Stimulated activated CD8-positive, alpha-beta memory T cell treated with anti-CD3 and anti-CD28 coated beads, Interleukin-7, amount 100 ng/mL, for 1 hour (primary cell): ENCODE measurements at places on chromosomes 1 and 21.

DNA sequence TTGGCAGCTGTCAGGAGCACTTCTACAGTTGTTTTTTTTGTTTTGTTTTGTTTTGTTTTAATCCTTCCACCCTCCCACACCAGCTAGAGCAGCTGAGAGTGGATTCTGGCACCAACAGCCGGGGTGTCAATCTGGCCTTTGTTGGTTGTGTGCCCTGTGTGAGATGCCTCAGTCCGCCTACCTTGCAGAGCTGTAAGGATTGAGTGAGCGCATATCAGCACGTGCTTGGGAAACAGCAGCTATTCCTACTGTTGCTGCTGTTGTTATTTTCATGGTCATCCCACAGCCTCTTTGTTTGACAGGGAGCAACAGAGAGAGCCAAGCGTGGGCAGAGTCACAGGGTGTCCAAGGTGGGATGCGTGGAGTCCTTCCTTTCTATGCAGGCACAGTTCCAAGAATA, 50.4 kb downstream of the PGBD5 start:
- DNase-seq = no peak

DNA sequence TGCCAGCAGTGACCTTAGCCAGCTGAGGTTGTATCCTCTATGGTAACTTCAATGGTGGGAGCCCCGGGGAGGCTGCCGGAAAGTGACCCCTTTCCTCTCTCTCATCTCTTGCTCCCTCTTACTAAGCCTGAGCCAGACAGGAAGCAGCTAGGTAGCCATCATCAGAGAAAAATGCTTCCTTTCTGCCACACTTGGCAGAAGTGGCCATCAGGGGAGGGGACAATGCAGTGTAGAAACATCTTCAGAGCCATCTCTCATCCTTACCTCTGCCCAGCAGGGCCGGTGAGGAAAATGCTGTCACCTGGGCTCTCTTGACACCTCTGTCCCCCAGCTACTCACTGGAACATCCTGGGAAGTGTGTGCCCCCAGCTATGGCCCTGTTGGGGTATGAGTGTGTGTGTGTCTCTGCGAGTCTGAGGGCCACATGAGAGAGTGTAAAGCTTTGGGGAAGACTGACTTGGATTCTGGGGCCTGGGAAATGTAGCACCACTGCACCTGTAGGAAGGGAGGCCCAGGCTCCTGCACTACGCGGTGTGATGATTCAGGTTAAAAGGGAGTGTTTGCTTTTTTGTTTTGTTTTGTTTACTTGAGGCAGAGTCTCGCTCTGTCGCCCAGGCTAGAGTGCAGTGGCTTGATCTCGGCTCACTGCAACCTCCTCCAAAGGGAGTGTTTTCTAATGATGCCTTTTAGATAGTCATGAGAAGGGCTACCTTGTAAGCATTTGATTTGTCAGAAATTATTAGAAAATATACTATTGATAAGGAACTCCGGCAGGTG, 48.7 kb upstream of the CNTN2 start:
- DNase-seq = no peak

DNA sequence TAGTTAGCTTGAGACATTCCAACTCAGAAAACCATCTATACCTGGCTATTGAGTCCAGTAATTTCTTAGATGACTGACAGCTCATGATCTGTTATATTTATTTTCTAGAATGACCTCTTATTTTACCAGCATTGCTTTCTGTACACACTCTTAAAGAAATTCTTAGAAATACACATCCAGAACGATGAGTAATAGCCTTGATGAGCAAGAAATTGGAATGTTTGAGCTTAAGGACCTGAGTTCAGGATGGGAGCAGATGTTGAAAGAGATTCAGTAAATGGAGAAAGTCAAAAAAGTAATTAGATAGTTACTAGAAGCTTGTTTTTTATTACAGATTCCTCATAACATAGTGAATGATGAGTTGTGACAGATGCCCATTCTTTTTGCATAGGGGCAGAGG, 11.7 kb downstream of the PYHIN1 start:
- DNase-seq = no peak

- no peak for DNase-seq
Observed at GRCh38 chr1:150628766-150629114, 672 bp downstream of the ENSA start.

DNA sequence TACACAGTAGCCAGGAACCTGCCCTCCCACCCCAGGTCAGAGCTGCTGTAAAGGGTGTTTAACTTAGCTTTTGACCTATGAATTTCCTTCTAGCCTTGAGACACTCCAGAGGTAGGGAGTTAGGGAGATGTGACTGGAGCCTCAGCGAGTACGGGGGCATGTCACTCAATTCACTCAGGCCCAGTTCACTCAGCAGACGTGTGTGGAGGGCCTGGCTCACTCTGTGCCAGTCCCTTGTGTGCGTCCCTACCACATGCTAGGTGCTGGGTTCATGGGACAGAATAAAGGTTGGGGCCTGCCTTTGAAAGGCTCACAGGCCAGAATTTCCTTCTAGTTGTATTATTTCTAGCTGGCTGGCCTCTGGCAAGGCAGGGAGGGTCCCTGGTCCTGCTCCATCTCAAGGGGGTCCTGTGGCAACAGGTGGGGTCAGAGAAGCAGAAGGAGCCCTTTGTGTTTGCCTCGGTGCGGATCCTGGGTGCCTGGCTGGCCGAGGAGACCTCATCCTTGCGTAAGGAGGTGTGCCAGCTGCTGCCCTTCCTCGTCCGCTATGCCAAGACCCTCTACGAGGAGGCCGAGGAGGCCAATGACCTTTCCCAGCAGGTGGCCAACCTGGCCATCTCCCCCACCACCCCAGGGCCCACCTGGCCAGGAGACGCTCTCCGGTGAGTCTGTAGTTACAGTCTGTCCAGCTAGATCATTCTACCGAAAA, 4.5 kb downstream of the NCDN start:
- no peak for DNase-seq

DNA sequence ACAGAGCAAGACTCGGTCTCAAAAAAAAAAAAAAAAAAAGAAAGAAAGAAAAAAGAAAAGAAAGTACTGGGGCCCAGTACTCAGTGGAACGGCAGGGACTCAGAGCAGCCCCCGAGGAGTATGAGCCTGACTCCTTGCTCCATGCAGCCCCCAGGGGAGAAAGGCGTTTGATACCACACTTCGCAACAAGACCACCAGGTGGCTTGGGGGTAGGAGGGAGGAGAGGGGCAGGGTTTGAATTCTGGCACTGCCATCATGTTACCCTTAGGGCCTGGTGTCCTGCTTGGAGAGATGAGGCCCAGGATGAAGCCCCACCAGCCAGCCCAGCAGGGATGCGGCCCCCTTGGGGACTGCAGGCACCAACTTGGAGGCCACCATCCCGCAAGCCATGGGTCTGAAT, 321.3 kb upstream of the VAMP3 start:
- DNase-seq = no peak

- no peak for DNase-seq
Observed at GRCh38 chr1:218499011-218499691, 154.0 kb downstream of the TGFB2 start.

- no peak for DNase-seq
Observed at GRCh38 chr1:206010060-206010459, 6.9 kb upstream of the RAB7B start.

DNA sequence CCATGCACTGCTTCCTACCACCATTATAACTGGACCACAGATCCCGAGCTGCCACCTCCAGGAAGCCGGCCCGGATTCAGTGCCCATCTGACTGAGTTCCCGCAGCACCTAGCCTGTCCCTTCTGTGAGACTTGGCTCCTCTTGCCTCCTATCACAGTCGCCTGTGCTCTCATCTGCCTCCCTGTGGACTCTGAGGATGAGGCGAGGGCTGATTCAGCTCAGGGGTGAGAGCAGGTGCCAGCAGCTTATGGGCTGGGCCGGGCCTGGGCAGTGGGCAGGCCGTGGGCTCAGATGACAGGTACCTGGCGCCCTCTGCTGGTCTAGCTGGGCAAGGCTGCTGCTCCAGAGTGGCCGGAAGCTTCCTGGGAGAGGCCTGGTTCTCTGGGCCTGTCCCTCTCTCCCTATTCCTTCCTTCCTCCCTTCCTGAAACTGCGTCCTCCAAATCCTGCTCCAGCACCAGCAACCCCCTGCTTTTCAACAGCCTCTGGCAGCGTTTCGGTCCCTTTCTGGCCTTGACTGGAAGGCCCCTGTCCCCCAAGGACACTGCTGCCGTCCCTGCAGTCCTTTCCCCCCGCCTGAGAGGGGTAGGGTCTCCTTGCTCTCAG, 17.3 kb upstream of the PCSK9 start:
- peak; percentile 24 for DNase-seq

DNA sequence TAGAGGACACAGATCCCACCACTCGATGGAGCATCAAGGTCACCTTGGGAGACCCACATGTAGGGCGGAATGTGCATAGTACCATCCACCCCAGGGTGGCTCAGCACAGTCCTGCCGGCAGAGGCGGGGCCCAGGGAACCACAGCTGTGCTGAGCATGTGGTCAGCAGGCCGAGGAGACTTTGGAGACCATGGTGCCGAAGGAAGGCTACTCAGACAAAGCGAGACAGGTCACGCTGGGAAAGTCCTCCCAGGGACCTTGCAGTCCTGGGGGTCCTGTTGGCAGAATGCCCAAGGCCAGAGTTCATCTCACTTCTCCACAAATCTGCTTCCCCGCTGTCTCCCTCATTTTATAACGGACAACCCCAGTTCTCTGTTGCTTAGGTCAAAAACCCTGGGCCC, 22.5 kb downstream of the WNT3A start:
- DNase-seq = no peak

DNA sequence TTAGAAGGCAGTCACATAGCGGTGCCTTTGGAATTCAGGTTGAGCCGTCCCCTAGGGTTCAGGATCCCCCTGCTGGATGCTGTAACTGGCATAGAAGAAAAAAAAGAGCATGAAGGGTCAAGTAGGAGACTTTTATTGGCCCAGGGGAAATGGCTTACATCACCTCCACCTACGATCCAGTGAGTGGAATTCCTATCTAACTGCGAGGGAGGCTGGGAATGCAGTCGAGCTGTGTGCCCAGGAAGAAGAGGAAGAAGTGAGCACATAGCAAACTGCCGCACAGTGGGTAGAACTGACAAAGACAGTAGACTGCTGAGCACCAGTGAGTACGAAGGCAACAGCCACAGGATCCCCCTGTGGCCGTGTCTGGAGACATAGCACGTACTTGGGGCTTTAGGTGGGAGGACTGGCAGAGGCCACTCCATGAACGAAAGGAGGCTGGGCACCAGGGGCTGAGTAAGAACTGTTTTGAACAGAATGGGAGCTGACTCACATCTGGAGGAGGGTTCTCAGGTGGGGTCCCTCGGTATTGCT, 79.2 kb downstream of the RNF220 start:
- no peak for DNase-seq
